Melanocyte of skin (primary cell): ENCODE measurements at places on chromosomes 1 and 21. TPM values are rescaled to one million over a fixed set of nuclear protein-coding genes. Genes with fewer than 3 reads are reported as not detected.

The KCNQ4 gene
- total RNA-seq, result under 0.01 and 0.15 TPM in 2 replicates

The ITSN1 gene
- 23.0 and 25.6 TPM in 2 replicates for total RNA-seq

The PBX1 gene
- total RNA-seq, result 3.1 and 5.1 TPM in 2 replicates

The CHI3L1 gene
- under 0.01 TPM in 1 of 2 replicates, not detected in the other for total RNA-seq

The KRTAP19-1 gene
- total RNA-seq, result 0.77 and 3.7 TPM in 2 replicates

The HES3 gene
- not detected in 2 replicates for total RNA-seq

The C1orf226 gene
- under 0.01 TPM in 1 of 2 replicates, not detected in the other for total RNA-seq

The NTRK1 gene
- total RNA-seq, result under 0.01 TPM in 1 of 2 replicates, not detected in the other
